Hematopoietic multipotent progenitor cell treated with erythropoietin and hydrocortisone succinate and interleukin-3 and kit ligand, for 17 days (in vitro differentiated cells): ENCODE measurements at places on chromosomes 7 and 10.

DNA sequence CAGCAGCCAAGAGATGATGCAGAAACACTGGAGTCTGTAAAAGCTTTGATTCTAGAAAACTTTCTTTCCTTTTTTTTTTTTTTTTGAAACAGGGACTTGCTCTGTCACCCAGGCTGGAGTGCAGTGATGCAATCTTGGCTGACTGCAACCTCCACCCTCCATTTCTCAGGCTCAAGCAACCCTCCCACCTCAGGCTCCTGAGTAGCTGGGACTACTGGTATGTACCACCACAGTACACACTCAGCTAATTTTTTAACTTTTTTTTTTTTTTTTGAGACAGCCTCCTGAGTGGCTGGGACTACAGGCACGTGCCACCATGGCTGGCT is 17.0 kb upstream of the BAG3 start:
- no peak for DNase-seq

- no peak for DNase-seq
Observed at GRCh38 chr10:58972576-58973234, 203.7 kb upstream of the PHYHIPL start.

DNA sequence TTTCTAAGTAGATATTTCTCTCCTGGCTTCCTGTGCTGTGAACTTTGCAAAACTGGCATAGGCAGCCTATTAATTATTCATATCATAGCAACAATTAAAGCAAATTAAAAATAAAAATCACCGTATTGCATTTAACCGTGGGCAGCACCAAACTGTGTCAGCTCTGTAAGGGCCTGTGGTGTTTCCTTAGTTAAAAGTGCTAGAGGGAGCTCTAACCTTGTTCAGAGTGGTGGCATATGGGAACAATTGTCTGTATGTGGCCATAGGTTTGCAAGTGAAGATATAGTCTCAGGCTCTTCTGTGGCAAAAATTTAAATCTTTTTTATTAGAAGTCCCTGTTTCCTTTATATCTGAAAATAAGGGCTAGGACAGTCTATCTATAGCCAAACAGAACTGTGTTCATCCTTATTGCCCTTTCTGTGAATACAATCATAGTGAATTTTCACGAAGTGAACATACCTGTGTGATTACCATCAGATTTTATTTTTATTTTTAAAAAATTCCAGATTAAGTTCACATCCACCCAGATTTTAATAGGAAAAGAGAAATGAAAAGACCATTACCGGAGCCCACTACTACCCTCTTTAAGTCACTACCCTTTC is 92.6 kb downstream of the POLL start:
- peak; percentile 19 for DNase-seq

GRCh38 chr7:95367606-95368005 is 28.6 kb downstream of the PON3 start:
- no peak for DNase-seq

GRCh38 chr10:128567551-128567950 is 441.3 kb upstream of the MKI67 start:
- DNase-seq, result no peak

GRCh38 chr7:106952658-106953231 is 87.7 kb downstream of the PIK3CG start:
- DNase-seq, result no peak

DNA sequence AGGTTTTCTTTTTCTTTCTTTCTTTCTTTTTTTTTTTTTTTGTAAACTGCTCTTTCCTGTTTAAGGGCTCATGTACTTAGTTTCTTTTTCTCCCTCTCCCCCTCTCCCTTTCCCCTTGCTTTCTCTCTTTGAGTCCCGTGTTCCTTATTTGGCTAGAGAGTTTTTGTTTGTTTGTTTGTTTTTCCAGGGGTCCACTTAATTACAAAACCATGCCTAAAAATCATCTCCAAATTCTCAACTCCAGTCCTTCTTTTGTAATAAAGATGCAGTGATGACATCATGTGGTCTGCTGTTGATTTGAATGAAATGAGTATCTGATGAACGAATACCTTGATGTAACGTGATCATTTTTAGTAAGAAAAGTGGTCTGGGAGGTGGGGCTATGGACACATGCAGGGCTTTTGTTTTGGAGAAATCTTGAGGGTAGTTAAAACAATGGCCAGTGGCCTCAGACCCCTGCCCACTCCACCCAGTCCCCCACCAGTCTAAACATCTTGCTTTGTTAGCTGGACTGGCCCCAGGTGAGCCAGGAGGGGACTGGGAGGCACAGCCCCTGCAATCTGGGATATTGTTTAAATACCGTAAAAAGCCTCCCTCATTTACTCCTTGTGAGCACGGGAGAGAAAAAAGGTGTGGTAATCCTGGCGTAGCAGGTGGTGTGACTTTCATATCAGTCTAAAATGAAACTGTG is 165.7 kb downstream of the LRMDA start:
- DNase-seq, result no peak

DNA sequence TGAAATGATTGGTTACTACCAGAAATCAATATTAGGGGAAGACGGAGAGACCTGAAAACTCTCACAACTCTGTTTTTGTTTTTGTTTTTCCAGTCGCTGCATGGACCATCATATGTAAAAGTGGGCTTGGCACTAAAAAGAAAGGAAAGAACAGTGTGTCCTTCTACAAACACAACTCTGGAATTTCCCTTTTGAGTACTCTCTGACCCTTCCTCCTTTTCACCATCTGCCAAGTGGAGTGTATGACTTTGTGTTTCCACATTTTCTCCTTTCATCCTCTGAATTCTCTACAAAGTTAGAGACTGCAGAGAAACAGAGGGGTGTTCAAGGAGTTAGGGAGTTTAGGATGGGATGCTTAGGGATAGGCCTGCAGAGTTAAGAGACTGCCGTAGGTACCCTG is 92.0 kb downstream of the MDFIC start:
- DNase-seq, result no peak

DNA sequence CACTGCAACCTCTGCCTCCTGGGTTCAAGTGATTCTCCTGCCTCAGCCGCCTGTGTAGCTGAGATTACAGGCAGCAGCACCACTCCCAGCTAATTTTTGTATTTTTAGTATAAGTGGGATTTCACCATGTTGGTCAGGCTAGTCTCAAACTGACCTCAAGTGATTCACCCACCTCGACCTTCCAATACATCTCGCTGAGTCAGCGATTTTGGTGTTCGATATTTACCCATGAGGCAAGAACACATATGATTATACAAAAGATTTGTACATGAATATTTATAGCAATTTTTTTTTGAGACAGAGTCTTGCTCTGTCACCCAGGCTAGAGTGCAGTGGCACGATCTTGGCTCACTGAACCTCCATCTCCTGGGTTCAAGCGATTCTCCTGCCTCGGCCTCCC is 19.8 kb downstream of the PNLIP start:
- no peak for DNase-seq

- DNase-seq, result no peak
Observed at GRCh38 chr7:131321656-131322055, 6.0 kb upstream of the MKLN1 start.

DNA sequence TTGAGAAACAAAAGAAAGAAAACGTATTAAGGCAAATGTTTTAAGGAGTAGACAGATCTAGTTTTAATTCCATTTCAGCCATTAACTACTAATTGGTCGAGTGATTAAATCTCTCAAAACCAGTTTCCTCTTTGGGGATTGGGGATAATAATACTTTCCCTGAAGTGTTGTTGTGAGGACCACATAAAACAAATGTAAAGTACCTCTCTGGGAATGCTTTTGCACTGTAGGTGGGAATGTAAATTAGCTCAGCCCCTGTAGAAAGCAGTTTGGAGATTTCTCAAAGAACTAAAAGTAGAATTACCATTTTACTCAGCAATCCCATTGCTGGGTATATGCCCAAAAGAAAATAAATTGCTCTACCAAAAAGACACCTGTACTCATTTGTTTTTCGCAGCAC is 36.0 kb upstream of the PPP1R3C start:
- no peak for DNase-seq

DNA sequence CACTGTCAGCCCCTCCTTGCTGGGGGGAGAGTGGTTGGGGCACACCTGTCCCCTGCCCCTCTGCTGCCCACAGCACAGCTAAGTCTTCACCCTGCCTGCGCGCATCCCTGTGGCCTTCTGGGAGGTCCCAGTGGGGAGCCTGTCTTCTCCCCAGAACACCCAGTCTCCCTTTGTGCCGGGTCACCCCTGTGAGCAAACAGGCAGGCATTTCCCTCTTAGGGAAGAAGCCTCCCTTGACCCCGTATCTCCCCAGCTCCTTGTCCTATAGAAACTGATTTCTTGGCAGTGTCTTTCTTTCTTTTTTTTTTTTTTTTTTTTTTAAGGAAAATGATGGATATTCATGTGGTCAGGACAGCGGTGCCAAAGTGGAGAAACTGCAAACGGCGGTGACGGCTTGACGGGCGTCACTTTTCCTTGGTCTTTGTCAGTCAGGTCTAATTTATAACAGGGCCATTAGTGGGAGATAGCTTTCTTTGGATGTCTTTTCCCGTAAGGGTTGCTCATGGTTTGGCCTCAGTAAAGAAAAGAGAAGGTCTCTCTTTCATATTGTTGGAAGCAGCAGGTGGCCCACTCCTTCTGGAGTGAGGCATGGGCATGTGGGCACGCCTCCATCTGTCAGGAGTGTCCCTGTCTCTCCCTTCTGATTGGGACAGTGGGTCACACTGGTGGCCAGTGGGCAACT is 115.3 kb downstream of the NKX6-2 start:
- DNase-seq, result no peak

DNA sequence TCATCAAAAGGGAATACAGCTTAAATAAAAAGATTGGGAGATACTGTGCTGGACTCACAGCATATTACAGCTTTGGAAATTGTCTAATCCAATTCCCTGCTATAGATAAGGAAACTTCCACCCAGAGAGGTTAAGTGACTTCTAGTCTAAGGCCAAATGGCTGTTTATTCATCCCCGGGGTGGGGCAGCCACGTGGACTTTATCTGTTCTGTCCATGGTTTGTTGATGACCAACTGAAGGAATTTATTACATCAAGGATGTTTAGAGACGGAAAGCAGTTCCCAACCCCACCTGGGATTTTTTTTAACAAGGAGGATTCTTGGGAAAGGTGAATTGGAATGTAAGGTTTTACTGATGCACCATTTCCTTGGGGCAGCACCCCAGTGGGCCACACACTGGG is 88.6 kb downstream of the ATXN7L1 start:
- DNase-seq, result no peak

- no peak for DNase-seq
Observed at GRCh38 chr10:129102906-129103693, 363.9 kb upstream of the MGMT start.

DNA sequence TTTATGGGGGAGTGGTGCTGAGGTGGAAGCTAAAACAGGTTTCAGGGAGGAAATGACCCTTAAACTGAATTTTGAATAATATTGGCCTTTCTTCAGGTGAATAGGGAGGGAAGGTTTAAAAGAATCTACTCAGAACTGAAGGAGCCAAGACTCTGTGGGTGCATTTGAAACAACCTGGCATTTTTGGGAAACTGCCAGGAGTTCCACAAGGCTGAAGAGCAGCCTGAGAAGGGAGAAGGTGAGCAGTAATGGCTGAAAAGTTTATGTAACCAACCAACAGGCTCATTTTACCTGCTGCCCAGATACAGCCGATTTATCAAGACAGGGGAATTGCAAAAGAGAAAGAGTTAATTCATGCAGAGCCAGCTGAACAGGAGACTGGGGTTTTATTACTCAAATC is 4.0 kb upstream of the PANK1 start:
- no peak for DNase-seq

GRCh38 chr7:140610204-140611165 is 30.1 kb downstream of the DENND2A start:
- DNase-seq, result no peak

DNA sequence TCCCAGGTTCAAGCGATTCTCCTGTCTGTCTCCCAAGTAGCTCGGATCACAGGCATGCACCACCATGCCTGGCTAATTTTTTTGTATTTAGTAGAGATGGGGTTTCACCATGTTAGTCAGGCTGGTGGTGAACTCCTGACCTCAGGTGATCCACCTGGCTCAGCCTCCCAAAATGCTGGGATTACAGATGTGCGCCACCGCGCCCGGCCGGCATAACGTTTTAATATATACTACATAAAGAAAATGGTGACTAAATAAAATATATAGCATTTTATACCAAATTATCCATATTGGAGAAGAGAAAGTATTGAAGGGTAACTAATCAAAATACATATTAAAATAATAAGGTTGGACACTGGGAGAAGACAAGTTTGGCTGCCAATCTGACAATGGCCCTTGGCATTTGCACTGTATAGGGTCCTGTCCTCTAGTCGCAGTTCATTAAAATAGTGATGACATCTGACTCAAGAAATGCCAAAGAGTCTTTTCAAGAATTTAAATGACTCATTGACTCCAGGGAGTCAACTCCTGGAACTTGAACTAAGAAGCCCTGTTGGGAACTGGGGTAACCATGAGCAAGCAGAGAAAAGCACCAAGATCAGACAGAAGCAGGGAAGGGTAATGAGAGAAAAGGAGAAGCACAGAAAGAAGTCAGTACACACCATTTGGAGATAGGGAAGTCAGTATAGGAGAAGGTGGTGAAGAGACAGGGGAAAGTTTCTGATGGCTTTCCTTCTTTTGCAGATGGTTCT is 91.1 kb downstream of the CH25H start:
- DNase-seq, result no peak

GRCh38 chr10:72355214-72355555 is 466 bp upstream of the DNAJB12 start:
- no peak for DNase-seq

GRCh38 chr7:110347081-110347480 is 743.8 kb upstream of the LRRN3 start:
- DNase-seq, result no peak

DNA sequence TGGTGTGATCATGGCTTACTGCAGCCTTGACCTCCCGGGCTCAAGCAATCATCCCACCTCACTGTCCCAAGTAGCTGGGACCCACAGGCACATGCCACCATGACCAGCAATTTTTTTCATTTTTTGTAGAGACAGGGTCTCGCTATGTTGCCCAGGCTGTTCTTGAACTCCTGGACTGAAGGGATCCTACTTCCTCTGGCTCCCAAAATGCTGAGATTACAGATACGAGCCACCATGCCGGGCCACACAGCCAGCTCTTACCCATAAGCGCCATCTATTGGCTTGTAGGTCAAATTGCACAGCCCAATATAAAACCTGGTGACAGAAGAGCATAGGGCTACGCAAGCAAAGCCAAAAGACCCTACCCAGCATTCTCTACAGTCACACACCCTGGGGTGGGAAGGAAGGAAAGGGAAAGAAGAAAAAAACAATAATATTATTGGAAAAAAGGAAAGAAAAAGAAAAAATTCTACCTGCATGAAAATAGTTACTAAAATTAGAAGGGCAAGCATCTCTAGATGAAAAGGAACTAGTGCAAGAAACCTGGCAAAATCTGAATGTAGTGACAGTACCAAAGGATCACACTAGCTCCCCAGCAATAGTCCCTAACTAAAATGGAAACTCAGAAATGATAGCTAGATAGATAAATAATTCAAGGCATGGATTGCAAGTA is 29.4 kb upstream of the AMPH start:
- DNase-seq, result no peak

GRCh38 chr10:98411768-98412167 is 3.2 kb downstream of the PYROXD2 start:
- no peak for DNase-seq

DNA sequence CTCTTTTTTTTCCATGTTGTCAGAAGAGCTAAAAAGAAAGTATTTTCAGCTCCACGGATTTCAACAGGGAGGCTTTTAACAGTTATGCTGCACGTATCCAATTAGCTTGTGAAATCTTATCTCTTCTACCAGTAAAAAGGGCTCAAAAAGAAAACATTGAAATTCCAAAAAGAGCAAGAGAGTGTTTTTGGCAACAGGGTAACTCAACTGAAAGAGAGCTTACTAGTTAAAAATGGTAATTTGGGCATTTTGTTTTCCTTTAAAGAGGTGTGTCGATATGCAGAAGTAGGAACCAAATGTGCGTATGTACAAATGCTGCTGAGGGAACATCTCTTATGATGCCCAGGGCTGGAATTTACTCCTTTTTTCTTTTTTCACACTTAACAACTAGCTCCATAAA is 292.8 kb downstream of the PRKG1 start:
- no peak for DNase-seq
